Activated CD8-positive, alpha-beta T cell treated with anti-CD3 and anti-CD28 coated beads for 36 hours (primary cell): ENCODE measurements at places on chromosomes 5 and 9. TPM values are rescaled to one million over a fixed set of nuclear protein-coding genes. Genes with fewer than 3 reads are reported as not detected.

Gene CAVIN4
- total RNA-seq: 0.11 TPM

Gene PCDHB10
- not detected for total RNA-seq

Gene TMEM215
- total RNA-seq: not detected

Gene PCDHB6
- total RNA-seq: not detected

DNA sequence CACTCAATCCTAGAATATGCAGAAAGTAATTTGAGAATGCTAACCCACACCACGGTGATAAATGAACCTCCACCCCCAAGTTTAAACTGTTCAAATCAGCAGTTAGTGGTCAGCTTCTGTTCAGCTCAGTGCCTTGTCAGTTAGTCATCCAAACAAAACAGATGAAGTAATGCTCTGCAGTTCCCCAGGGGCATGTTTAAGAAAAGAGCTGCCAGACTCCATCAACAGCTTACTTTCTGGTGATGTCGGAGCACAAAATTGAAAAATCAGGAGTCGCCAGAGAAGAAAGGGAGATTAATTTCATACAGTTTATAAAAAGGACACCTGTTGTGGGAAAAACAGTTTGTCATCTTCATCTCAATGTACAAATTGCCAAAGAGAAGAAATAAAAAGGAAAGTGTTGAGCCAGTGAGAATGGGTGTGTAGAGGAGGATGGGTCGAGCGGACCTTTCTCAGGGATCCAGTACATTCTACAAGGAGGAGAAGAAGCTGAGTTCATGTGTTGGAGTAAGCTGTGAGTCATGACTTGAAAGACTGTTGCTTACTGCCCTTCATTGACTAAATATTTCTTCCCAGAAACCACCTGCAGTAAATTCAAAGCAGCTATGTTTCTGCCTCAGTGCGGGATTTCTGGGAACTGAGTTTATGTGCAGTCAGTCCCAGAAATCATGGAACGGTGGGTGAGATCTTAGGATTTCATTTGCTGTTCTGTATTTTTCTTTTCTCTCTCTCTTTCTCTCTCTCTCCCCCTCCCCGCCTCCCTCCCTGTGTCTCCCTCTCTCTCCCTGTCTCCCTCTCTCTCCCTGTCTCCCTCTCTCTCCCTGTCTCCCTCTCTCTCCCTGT, 13.7 kb downstream of the TRIO start:
- no peak for DNase-seq

DNA sequence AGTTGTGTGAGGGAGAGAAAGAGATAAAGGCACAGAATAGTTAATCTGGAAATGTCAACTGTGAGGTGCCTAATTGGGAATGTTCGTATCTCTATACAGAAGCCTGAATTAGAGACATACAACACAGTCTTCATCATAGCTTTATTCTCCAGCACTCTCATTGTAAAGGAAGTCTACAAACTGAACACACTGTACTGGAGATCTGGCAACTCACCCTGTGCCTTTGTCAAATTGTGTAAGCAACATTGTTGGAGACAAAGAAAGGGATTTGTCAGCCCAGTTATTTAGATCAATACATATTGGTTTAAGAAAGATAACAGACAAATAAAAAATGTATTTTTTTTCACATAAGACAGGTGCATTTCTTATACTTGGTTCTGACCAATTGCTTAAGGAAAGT, 832.9 kb upstream of the DMAC1 start:
- no peak for DNase-seq
